Activated CD4-positive, CD25-positive, alpha-beta regulatory T cell treated with anti-CD3 and anti-CD28 coated beads, Interleukin-2, amount 50 U/mL, for 16 hours (primary cell): ENCODE measurements at places on chromosomes 7 and 10.

GRCh38 chr10:7000061-7000460, 410.8 kb downstream of the SFMBT2 start:
- DNase-seq, result no peak

DNA sequence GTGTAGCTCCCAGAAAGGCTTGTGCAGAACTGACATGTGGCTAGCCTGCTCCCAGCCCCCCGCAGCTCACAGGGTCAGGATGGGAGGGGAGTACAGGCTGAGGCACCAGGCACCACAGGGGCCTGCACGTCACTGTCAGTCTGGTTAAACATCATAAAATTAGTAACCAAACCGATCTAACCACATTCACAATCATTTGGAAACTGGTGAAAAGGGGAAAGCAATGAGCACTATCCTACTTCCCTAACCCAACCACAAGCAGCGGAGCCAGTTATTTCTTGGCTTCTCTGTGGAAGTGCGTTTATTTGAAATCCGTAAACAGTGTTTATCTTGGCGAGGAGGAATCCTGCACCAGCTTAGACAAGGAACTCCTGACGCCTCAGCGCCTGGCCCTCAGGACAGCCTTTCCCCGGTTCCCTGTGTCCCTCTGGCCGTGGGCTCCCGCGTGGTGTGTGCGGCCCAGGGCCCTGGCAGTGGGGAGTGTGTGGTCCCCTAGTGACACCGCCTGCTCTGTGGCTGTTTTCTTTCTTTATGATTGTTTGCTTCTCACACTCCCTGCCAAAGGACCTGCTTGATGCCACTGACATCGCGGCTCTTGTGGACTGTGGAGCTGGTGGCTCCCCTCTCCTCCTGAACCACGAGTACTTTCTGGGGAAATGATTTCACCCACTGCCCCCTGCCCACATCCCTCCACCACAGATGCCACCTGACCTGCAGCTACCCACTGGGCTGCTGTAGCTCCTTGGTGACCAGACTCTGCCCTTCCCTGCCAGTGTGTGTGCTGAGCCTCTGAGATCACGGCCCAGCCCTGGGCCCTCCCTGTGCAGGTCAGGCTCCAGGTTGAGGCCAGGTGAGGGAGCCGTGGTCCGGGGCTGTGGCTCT, 38.0 kb downstream of the INPP5A start:
- no peak for DNase-seq

DNA sequence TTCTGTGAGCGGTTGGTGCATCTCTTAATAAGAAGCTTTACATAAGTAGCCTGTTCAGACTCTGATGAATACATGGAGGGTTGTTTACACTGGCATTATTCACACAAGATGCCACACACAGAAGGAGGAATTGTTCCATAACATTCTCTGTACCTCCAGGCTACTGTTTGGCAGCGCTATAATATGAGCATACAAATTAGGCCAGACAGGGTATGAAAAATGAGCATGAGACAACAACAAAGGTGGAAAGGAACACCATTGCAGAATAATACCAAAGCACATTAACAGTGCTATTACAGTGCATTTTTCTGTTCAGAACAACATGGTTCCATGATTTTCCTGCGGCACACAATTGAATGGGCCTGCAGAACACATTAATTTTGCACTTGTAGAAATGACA, 417.2 kb upstream of the C7orf33 start:
- DNase-seq, result no peak

DNA sequence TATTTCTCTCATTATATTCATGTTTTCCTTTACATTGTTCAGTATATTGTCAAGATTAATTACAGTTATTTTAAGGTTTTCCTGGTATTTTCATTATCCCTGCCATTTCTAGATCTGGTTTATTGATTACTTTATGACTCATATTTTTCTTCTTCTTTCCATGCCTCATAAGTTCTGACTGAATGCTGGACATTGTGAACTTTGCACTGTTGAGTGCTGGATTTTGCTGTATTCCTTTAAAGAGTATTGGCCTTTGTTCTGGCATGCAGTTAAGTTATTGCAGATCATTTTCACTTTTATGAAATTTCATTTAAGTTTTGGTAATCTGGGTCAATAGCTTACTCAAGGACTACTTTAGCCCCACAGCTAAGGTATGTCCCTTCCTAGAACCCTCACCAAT, 73.1 kb downstream of the KLF6 start:
- no peak for DNase-seq

GRCh38 chr7:1096156-1097119, 8.5 kb downstream of the GPER1 start:
- no peak for DNase-seq

- DNase-seq, result no peak
Measured at GRCh38 chr10:43114743-43115611, 23.3 kb upstream of the CSGALNACT2 start.

DNA sequence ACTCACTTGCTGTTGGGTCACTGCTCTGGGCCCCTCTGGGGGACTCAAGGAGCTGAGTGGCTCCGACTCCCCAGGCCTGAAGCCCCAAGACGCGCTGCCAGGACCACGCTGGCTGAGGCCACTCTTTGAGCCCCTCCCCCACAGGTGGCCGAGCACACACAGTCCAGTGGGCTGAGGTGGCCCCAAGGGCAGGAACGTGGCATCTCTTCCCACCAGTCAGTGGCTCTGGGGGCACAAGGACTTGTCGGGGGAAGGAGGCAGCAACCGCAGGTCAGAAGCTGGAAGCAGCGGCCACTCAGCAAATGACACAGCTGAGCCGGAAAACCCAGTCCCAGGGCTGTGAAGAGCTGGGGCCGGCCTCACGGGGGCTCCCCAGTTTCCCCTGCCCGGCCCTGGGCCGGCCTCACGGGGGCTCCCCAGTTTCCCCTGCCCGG, 24.1 kb downstream of the GRIFIN start:
- no peak for DNase-seq

DNA sequence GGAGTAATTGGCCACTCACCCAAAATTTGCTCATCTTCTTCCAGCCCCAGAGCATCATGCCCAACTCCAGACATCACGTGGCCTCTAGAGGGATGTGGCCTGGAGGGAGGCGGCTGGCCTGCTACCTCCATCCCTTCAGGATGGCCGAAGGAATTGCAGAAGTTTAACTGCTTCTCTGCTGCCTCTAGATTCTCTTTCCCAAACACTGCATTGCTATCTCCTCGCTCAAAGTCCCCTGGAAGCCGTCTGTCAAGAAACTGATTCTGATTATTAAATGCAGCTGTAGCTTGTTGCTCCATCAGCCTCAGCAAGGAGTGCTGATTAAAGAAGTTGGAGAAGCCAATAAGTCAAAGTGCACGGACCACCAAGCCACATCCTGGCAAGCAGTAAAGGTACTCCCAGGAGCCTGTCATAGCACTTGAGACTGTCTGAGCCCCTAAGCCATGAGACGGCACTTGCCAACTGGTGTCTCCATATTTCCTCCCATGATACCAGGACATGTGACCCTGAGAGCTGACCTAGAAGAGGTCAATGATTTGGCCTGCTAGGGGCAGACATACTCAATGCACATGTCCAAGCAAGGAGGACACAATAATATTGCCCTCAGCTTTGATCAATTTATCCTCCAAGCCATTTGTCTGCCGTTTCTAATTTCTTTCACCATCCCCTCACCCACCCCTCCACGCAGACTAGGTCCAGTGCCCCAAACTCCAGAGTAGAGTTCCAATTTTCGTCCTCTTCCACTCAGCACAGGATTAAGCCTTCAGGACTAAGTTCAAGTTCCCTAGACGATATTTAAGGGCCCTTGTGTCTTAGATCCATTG, 84.2 kb downstream of the TBXAS1 start:
- DNase-seq, result no peak

DNA sequence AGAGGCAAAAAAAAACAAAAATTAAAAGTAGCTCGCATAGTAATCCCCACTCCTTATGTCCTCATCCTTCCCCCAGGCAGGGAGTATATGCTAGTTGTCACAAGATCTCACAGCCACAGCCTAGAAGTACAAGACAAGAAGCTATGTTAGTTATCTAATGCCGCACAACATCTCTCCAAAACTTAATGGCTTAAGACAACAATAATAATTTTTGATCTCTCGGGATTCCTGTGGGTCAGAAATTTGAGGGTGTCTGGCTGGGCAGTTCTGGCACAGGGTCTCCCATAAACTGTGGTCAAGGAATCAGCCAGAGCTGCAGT, 39.7 kb downstream of the CPVL start:
- no peak for DNase-seq

DNA sequence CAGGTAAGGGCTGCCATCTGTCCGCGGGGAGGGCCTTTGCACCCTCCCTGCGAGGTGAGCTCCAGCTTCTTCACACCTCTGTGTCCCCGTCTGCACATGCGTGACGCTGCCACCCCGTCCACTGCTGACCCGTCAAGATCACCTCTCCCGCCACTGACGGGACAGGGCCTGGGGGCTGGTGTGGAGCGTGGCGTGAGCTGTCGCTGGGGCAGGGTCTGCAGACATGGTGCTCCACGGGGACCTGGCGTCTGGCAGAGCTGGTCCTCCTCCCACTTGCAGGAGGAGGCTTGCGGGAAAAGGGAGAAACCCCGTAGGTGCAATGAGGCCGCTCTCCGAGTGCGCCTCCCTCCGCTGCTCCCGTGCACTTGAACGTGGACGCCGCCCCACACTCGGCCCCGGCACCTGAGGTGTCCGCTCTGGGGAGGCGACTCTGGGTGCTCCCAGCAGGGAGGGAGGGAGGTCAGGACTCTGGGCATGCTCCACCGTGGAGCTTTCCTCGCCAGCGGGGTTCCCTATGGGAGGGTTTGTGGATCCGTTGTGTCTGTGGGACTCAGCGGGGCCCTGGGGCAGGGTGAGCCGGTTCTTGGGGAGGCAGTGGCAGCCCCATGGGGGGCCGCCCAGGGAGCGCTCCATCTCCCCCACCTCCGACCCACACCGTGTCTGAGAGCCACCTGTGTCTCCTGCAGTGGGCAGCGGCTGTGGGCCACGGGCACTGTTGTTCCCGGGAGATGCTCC, 17.6 kb upstream of the DPYSL4 start:
- no peak for DNase-seq

- DNase-seq, result no peak
Measured at GRCh38 chr10:45433716-45434469, 59.9 kb downstream of the ALOX5 start.

GRCh38 chr7:24659505-24659904, 86.3 kb downstream of the PALS2 start:
- no peak for DNase-seq

DNA sequence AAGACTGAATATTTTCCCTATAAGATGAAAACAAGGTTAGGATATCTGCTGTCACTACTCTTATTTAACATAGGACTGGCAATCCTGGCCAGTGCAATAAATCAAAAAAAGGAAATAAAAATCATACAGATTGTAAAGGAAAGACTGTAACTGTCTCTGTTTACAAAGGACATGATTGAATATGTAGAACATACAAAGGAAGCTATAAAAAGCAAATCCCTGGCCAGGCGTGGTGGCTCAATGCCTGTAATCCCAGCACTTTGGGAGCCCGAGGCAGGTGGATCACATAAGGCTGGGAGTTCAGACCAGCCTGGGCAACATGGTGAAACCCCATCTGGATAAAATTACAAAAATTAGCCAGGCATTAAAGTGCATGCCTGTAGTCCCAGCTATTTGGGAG, 15.8 kb downstream of the ZNF485 start:
- DNase-seq, result no peak

DNA sequence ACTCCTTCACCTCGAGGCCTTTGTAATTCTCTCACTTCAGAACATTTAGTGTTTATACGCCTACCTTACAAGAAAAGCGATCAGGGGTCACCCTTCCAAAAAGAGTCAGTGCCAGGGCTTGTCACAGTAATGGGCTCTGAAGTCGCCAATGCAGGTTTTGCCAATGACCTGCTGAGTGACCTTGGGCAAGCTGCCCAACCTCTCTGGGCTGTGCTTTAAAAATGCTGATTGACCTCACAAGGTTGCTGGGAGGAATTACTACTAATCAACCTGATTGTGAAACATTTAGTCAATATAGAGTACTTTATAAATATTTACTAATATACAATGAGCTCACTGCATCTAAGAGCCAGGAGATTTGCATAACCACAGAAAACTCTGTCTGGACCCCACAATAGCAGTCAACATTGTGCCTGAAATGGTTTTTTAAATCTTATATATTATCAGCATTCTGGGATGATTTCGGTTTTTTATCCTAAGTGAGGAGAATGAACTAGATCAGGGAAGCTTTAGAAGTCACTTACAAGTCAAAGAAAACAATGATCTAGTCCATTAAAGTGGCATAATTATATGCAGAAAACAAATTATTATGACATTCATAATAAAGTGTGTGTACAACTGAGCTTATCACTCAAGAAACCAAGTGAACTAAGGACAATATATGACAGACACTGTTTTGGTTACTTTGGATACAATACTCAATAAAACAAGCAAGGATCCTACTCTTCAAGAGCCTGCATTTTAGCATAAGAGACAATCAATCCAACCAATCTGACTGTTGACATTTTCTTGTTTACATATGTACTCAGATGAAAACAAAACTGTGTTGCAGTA, 290.5 kb downstream of the SORCS1 start:
- DNase-seq, result no peak

GRCh38 chr7:6178298-6179029, 94.0 kb downstream of the CYTH3 start:
- no peak for DNase-seq

DNA sequence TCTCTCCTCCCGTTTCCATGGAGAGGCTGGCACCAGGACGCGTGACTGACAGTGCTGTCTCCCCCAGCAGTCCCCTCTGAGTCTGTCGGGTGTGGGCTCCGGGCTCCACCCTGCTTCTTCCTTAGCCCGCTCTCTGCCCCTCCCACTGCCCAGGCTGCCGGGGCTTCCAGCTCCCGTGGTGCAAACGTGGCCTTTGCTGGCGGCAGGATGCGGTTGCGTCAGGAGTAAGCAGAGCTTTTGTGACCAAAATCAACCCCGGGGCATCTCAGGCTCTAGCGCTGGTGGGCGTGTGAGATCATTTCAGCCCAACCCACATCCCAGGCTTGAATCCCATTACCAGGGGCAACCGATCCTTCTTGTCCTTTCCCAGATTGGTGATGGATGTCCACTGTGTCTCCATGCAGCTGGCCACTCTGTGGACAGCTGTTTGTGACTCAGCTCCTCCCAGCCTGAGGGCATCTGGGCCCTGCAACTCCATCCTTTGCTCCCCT, 28.2 kb downstream of the PTPRE start:
- no peak for DNase-seq

- peak; percentile 47 for DNase-seq
Measured at GRCh38 chr10:93893646-93894515, at the start of gene SLC35G1. Gene SLC35G1, plus strand, starts transcription at chr10:93893978. Its CDS starts 56 bp downstream, at chr10:93894034.
